ENCODE measurements at places on chromosomes 4 and X.

- DNase-seq, result no peak
Observed at GRCh38 chrX:35507701-35508100, 290.4 kb upstream of the MAGEB16 start.

- DNase-seq, result no peak
Observed at GRCh38 chr4:98092833-98093439, 50.3 kb downstream of the STPG2 start.

GRCh38 chr4:126097155-126097799, 782.5 kb downstream of the FAT4 start:
- DNase-seq, result no peak

DNA sequence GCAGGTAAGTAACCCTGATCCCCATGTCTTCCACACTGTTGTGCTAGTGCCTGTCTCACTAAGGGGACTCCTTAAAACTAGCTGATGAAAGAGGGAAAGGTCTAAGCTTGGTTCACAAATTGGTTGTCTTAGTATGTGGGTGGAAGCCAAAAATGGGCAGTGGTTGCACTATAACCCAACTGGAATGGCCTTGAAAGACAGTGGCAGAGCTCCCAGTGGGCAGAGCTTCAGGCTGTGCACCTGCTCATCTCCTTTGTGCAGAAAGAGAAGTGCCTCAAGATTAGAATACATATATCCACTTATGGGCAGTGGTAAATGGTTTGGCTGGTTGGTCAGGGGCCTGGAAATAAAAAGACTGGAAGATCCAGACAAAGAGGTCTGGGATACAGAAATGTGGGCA, 7.2 kb downstream of the SYN1 start:
- no peak for DNase-seq

DNA sequence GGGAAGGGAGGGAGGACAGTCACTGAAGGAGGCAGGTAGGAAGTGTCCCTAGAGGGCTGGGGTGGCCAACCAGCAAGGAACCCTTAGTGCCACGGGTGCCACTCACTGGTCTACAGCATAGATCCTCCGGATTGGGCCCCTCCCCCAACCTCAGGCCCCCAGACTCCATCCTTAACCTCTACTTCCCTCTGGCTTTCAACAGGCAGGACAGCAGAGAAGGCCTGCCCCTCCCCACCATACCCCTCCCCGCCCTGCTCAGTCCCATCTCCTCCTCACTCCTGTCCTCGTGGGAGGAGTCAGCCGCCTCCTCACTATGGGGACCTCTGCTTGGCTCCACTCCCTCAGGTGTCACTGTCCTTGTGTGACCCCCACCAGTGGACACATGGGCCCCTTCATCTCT, 77.7 kb upstream of the PSAPL1 start:
- DNase-seq, result no peak

DNA sequence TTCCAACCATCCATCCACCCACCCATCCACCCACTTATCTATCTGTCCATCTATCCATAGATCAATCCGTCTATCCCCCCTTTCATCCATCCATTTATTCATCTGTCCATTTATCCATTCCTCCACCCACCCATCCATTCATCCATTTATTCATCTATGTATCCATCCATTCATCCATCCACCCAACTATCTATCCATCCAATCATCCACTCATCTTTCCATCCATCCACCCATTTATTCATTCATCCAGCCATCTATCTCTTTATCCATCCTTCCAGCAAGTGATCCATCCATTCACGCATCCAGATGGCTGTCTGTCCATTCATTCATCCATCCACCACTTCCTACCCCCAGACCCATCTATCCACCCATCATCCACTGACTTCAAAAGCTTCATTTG, 84.0 kb upstream of the CD99 start:
- no peak for DNase-seq

DNA sequence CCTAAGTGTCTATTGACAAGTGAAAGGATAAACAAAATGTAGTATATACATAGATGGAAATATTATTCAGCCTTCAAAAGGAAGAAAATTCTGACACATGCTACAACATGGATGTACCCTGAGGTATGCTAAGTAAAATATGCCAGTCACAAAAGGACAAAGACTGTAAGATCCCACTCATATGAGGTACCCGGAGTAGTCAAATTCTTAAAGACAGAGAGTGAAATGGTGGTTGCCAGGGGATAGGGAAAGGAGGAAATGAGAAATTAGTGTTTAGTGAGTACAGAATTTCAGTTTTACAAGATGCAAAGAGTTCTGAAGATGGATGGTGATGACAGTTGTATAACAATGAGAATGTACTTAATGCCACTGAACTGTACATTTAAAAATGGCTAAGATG, 102.3 kb upstream of the NAP1L5 start:
- DNase-seq, result no peak

- no peak for DNase-seq
Observed at GRCh38 chr4:106496061-106496460, 127.5 kb upstream of the GIMD1 start.

DNA sequence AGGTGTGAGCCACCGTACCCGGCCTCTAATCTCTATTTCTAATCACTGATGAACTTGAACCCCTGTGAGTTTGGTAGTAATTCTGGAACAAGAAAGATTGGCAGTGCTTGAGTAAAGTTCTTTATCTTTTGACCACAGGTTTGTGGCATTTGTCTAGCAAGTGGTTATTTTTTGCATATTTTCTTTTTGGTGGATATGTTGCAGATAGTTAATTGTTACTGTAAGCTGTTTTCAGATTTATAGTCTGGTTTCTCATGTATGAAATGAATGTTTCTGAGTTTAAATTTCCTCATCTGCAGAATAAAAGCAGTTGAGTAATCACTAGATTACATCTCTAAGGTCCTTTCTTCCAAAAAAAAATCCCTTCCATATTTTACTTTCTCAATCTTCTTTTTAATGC, 105.2 kb downstream of the GASK1B start:
- DNase-seq, result no peak

DNA sequence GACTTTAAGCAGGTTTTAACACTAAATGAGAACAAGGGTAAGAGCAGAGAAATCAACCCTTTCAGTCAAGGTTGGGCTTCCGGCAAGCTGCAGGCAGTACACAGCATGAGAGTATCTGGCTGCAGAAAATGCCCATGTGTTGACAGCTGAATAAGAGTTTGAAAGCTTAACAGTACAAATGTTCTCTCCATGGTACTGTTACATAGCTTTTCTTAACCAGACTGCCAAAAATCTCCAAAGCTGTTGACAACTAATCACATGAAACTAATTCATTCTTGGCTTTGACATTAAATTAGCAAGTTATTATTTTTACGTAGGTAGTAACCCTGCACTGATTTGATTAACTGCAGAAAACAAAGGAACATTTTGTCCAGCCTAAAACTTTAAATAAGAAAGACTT, 153.5 kb downstream of the SLC10A7 start:
- DNase-seq, result peak; percentile 37

DNA sequence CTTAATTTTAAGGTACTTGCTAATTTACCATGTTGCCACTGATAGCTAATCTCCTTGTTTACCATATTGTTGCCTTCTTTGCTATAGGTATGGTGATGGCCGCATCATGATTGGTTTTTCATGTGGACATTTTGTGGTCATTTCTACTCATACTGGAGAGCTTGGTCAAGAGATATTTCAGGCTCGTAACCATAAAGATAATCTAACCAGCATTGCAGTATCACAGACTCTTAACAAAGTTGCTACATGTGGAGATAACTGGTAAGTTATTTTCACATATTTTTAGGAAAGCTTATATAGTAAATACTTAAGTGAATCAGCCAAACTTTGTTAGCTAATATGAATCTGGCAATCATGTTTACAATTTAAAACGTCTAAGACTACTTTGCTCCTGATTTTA, 23.1 kb downstream of the WDR19 start:
- no peak for DNase-seq

GRCh38 chr4:171896426-171896825, 83.2 kb downstream of the GALNTL6 start:
- DNase-seq, result no peak

DNA sequence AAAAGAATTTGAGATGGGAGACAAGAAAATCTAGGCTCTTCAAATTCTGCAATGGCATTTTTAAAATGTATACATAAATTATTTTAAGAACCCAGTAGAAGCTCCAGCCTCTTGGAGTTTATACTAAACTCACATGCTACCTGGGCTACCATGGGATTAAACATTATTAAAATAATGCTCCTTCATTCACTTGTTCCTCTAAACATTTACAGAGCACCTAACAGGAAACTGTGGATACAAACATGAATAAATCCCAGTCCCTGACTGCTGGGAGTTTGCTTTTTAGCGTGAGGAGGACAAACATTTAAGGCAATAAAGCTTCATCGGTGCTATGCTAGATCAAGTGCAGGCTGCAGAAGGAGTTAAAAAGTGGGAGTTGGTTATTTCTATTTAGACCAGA, 5.4 kb upstream of the SPP1 start:
- DNase-seq, result no peak

DNA sequence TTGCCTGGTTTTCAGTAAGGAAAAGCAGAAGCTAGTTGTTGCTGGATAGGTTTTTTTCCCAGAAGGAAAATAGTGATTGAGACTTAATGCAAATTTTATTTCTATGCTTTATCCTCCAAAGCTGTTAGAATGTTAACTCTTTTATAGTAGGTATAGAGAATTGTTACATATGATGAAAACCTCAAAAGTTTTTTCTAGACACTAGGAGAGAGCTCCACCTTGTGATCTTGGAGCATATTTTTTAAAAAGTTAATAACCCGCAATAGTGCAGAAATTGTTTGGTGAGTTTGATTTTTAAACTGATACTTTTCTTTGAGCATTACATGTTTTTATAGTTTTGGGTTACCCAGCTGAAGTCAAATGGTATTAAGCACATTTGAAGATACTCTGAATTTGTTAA, 56.5 kb downstream of the STAG2 start:
- DNase-seq, result no peak

- no peak for DNase-seq
Observed at GRCh38 chr4:7252510-7253340, 60.4 kb downstream of the SORCS2 start.

DNA sequence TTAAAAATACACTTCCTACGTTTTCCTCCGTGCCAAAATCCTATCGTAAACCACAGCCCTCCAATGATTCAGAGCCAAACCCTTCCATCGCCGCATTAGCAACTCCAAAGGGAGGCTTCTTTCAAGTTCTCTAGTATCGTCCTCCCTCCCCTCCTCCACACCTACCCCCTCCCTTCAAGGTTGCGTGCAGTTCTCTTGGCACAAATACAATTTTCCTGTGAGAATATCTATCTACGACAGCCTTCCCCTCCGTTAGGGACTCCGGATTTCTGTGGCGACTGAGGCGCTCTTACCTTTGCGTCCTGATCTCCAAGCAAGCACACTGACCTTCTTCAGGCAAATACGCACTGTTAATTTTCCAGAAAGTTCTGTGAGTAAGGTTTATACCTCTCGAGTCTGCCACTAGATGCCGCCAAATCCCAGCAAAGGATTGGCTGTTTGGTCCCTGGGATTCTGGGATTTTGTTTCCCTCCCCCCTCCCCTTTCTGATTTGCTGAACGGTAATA, 1.2 kb upstream of the MORF4L2 start:
- peak; percentile 66 for DNase-seq

DNA sequence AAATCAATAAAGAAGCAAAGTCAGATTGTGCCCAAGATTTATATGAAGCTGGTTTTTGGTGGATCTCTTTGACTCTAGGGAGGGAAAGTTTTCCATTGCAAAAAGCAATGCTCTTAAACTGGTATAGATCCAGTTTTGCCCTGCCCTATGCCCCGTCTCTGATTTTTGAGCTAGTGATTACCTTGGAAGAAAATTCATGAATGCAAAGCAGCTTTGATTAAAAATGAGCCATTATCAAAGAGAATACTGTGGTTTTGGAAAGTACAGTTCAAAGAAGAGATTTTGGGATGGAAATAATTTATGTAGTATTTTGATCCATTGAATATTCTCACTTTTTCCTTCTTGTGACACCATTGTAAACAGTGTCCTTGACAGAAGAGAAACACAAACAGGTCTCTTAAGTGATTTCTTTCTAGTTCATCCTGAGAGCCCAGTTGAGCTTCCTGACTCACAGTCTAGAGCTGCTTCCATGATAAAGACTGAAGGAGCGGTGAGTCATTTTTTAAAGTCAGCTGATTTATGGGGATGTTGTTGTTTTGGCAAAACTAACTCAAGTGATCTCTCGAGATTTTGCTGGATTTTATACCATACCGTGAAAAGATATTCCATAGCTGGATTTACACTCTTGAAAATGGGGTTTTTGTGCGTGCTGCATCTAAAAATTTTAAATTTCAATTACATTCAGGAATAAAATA, 76.7 kb downstream of the AFF1 start:
- peak; percentile 56 for DNase-seq

GRCh38 chr4:25842229-25842845, 20.5 kb downstream of the SEL1L3 start:
- no peak for DNase-seq

GRCh38 chrX:50801135-50801534, 12.9 kb downstream of the SHROOM4 start:
- no peak for DNase-seq

DNA sequence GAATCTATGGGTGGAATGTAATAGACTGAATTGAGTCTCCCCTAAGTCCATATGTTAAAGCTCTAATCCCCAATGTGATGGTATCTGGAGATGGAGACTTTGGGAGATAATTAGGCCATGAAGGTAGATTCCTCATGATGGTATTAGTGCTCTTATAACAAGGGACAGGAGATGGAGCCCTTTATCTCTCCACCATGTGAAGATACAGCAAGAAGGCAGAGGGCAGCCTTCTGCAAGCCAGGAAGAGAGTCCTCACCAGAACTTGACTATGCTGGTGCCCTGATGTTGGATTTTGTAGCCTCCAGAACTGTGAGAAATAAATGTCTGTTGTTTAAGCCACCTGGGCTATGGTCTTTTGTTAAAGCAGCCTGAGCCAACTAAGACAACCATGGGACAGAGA, 76.4 kb upstream of the F8A3 start:
- DNase-seq, result no peak

GRCh38 chrX:111387470-111388070, 24.4 kb downstream of the DCX start:
- DNase-seq, result no peak

GRCh38 chrX:129957241-129958082, 25.0 kb upstream of the BCORL1 start:
- DNase-seq, result no peak

DNA sequence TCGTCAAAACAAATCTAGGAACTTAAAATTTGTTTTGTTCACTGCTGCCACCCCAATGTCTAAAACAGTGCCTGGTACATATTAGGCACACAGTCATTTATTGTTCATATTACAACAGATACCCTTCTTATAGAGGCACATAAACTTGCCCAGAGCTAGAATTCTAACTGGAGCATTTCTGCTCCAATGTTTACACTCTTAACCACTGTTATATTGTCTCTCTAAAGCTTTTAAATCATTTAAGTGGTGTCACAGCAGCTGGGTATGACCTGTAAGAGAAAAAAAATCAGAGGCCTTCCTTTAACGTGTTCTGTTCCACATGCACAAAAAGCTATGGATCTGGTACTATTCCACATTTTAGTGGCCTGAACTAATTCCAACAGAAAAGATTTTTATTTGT, 3.0 kb downstream of the UBE2D3 start:
- no peak for DNase-seq
